ENCODE measurements at places on chromosomes 2 and 18.

DNA sequence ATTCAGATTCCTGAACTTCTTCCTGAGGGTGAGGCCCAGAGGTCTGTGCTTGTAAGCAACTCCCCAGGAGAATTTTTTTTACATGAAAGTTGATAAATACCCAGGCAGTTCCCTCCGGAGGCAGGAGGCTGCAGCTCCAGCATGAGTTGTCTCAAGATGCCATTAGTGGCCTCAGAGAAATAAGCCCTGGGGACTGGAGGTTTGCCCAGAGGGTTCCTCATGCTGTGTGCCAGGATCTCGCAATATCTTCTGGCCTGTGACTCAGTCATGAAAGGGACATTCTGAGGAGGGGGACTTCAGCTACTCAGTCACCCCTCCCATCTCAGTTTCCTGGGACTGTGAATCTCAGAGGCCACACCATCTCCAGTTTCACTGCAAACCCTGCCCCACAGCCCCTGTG, 49.9 kb downstream of the LYPD1 start:
- no peak for DNase-seq

DNA sequence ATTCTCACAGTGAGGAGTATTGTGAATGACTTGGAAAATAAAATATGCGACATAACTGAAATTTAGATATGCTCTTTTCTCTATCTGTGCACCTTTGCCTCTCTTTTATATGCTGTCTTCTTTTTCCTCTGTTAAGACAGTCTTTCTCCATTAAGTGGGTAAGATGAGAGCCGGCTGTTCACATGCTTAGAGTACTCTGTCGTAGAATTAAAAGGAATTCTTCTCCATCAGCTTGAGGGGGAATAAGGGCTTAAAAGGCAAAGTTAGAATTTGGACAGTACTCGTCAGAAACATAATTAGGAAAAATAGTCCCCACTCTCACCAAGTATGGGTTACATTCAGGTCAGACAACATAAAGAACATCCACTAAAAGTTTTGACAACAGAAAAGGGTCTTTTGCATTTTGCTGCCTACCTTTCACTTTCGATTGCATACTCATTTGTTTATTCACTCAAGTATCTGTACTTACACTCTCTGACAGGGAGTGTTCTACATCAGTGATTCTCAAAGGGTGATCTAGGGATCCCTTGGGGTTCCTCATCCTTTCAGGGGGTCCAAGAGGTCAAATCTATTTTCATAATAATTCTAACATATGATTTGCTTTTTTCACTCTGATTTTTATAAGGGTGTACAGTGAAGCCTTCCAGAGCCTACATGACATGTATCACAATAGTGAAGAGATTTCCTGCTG, 48.0 kb downstream of the ARHGAP15 start:
- DNase-seq = no peak

- DNase-seq = no peak
These were observed 44.5 kb upstream of the CHN1 start for GRCh38 chr2:175049661-175050060.

GRCh38 chr2:20077411-20077940, 26.0 kb upstream of the LAPTM4A start:
- DNase-seq = no peak

GRCh38 chr18:70582981-70583380, 294.1 kb downstream of the SOCS6 start:
- DNase-seq = no peak

DNA sequence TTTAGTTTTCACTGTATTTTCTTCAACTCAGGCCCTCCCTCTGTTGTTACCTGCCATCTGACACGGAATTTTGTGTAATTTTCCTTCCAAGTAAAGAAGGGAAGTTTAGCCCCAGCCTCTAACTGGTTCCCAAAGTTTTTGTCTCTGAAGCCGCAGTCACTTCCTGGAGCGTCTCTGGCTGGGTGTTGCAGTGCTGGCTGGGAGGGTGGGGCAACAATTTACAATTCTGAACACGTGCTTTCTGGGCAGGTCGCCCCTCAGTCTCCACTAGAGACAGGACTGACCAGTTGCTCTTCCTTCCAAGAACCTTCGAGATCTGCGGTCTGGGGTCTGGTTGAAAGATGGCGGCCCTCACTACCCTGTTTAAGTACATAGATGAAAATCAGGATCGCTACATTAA, 3.5 kb downstream of the CNDP2 start:
- DNase-seq = no peak

DNA sequence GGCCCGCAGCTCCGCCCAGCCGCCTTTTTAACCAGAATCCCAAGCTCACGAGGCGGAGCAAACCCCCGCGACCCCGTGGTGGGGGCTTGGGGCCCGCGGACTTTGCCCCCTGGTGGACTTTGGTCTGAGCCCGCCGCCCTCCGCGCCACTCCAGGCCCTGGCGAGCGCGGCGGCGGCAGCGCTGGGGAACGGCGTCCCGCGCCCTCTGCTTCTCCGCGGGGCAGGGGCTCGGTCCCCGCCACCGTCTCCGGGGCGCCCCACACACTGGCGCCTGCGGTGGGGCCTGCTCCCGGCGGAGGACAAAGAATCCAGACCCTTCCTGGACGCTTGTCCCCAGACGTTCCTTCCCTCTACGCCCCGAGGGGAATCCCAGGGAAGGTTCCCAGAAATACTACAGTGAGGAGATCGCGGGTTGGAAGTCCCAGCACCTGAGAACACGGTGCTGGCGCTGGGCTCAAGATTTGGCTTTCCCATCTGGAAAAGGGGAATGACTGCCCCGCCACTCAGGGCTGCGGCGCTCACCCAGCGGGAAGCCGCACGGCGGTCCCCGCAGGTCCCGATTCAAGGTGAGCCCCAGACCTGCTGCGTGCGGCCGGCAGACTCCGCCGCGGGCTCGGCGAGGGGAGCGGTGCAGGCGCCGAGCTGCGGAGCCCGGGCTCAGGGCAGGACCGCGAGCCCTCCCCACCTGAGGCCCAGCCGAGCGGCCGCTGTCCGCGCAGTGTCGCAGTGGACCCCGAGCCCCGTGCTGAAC, at the start of gene HAAO:
Gene HAAO (minus strand): TSS at position 1 of the 751 bp plus-strand sequence. CDS start 47 bp downstream, outside the sequence.
- DNase-seq = no peak

DNA sequence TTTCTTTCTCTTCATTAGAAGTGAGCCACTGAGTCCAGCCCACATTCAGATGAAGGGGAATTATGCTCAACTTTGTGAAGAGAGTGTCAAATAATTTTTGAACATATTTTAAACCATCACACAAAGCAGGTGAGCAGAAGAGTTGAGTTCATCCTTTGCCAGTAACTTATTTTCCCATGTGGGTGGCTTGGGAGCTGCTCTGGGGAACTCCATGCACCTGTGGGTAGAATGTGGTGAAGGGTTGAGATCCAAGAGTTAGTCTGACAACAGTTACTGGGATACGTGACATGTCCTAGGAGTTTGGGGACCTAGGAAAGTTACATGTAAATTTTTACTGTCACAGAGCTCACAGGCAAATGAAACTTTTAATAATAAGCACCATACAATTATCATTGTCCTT, 21.6 kb downstream of the MAPK4 start:
- no peak for DNase-seq

DNA sequence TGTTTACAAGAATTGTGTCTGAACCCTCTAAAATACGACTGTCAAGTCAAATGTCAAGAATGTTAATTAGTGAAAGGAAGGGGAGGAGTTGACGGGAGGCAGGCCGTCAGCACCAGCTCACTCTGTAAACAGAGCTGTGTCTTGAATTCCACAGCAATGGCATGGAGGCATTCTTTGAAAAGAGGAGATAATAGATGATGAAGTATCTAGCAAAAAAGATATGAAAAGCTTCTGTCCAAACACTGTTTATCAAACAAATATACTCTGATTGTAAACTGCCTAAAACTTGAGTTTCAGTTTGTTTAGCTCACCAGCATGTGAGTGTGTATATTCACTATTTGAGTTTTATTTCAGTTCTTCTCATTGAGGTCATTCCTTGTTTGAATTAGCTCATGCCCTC, 94.7 kb upstream of the CDC42EP3 start:
- DNase-seq = no peak

DNA sequence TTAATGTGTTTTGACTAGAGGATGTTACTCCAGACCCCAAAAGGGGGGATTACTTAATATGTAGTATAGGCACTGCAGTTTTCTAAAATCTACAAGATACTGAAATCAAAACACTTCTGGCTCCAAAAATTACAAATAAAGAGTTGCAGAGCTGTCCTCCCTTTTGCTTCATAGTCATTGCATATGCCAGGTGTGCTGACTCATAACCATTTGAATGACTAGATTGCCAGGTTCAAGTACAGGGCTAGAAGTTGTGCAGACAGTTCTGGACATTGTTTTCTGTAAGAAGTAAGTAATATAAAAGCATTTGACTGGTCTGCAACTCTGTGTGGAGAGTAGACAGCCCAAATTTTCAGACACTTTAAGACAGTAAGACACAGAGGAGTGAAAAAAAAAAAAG, 6.7 kb downstream of the CWC22 start:
- no peak for DNase-seq

DNA sequence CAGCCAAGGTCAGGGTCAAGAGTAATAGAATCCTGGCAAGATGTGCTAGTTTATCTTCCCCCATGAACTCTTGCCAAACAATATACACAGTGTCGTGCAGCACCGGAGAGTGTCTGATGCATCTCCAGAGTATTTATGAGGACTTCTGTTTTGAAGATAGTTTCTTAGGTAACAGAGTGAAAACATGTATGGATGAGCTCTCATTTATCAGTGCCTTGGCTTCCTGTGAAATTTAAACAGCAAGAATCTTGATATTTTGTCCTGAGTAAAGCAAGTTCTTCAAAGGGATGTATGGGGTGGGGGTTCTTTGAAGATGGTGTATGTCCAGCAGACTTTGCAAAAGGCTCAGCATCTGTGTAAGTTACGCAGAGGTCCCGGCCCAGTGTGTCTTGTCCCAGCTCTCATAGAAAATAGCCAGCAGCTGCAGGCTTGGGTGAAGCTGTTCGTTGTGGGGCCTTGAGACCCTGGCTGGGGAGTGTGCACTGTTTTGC, 361.0 kb upstream of the NT5C1B start:
- DNase-seq = no peak

- DNase-seq = no peak
These were observed 22.5 kb downstream of the MAP3K2 start for GRCh38 chr2:127365211-127365643.

GRCh38 chr2:79591281-79591680, 78.4 kb downstream of the CTNNA2 start:
- DNase-seq = no peak
